Neural progenitor cell (in vitro differentiated cells): ENCODE measurements at places on chromosomes 7 and 10.

DNA sequence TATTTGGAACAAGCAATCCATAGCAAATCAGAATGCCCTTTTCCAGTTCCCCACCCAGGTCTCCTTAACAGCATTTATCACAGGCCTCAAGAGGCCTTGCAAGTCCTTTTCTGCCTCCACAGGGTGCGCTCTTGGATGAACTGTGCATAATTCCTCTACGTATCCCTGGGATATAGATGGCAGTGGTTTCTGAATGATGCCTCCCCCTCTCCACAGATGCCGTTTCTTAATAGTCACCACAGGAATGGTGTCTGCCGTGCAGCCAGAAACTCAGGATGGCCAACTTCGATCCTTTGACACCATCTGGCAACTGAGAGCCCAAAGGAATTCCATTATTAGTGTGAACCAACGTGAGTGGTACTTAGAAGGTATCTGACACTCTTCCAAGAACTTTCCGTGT is 43.1 kb downstream of the JAZF1 start:
- DNase-seq, result no peak

- DNase-seq, result no peak
Observed at GRCh38 chr10:71727105-71727737, 7.6 kb upstream of the C10orf105 start.

GRCh38 chr10:59383436-59383835 is 21.1 kb upstream of the FAM13C start:
- peak; percentile 72 for DNase-seq

DNA sequence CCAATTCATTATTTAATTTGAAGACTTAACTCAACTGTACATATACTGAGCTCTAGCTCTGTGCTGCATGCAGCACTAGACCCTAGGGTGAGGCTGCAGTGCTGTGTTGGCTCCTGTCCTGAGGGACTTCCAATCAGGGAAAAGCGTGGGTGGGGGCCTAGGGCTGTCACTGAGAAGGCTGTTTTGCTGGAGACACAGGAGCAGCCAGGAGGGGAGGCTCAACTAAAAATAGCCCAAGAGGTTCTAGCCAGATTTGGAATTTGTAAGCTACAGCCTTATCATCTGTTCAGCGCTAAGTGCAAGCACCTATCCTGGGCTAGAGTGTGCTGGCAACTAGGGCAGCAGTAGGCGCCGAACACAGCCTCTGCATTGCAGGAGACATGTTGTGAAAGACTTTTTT is 121.1 kb downstream of the VWC2 start:
- no peak for DNase-seq

- no peak for DNase-seq
Observed at GRCh38 chr7:41981046-41982040, 255.7 kb downstream of the GLI3 start.

- no peak for DNase-seq
Observed at GRCh38 chr10:55641601-55642000, 719.5 kb downstream of the ZWINT start.
